Activated CD4-positive, alpha-beta T cell treated with anti-CD3 and anti-CD28 coated beads for 24 hours (primary cell): ENCODE measurements at places on chromosomes 1 and 21.

- DNase-seq: no peak
Measured at GRCh38 chr1:26727476-26727875, 31.7 kb downstream of the ARID1A start.

DNA sequence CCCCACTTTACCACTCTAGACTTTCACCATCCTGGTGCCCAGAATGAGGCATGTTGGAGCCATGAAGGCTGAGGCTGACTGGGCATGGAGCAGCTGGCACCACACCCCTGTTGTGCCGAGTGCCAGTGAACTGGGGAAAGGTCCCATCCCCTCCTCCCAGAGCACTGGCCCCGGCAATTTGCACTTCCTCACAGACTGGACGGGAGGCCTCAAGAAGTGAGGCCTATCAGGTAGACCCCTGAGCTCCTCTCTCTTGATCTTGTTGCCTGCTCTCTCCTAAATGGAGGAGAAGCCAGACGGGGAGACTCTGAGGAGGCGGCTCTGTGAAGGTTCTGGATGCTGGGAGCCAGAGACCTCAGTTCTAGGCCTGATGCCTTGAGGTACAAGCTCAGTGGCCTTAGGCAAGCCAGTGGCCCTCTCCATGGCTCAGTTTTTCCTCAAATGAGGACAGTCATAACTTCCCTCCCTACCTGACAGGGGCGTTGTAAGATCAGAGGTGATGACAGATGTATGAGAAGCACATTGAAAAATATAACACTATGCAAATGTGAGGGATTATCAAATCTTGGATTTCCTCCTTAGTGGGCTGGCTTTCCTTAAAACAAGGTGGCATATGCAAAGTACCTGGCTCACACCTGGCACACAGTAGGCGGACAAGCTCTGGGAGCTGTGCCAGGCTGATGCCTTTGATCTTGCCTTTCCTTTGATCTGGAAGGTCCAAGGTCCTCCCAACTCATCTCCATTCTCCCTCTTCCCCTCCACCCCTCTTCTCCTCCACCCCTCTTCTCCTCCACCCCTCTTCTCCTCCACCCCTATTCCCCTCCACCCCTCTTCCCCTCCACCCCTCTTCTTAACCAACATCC is 6.7 kb downstream of the GRHL3 start:
- DNase-seq: no peak

DNA sequence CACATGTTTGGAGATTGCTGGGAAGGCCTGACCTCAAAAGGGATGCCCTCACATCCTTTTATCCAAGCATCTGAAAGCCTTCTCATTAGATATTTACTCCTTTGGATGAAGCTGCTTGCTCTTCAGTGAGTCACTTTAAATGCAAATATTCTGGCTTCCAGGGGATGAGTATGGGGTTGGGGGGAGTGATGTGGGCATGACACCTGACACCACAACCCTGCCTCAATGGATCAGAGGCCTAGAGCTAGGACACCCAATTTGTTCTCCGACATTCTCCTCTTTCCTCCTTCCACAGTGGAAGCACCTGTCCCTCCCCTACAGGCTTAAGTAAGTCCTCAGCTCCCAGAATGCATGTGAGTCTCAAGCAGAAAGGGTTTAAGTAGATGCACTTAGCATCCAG is 238.3 kb downstream of the OMA1 start:
- DNase-seq: no peak

DNA sequence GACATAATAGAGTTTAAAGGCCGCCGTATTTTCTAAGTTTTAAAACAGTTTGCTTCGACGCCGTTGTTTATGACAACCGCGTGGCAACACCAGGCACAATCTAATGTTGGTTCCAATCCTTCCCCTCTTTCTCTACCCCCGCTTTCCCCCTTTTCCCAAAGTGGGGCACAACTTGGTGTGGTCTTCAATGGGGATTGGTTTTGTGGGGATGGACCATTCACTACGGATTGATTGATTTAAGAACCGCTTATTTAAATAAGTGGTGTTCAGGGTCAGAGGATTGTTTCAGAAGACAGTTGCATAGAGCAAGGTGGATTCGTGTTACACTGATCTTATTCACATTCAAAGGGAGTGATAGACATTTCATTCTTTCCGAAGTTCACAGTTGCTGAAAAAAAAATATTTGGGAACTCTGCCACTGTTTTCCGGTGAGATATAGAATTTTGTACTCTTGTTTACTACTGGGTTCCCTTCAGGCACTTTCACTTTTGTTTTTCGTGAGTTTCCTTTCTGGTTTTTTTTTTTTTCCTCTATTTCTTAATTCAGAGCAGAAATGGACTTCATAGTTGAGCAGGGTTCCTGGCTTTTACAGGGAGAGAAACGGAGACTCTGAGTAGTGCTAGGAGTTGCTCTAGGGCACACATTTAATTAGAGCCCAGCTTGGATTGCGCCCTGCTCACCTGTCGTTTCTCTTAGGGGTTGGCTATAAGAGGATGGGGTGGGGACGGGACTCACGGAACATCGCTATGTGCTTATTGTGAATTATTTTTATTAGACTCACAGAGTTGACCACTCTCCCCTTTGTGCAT is 79.6 kb upstream of the AK4 start:
- DNase-seq: no peak

DNA sequence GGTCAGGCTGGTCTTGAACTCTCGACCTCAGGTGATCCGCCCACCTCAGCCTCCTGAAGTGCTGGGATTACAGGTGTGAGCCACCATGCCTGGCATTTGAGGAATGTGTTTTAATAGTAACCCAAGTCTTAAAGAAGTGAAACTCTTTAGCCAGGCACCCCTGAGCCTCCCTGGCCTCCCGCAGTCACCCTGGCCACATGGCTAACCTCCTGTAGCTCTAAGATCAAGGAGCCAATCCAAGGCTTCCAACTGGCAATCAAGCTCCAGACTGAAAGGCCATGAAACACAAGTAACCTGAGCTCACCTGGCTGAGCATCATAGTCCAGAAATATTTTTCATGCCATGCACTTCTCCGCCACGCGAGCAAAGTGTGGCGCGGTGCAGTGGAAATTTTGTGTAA is 84.3 kb downstream of the LTN1 start:
- DNase-seq: no peak
